ENCODE measurements at places on chromosomes 3 and 15. TPM values are rescaled to one million over a fixed set of nuclear protein-coding genes. Genes with fewer than 3 reads are reported as not detected.
A peak's percentile ranks its signal among the peaks of the same experiment; 100 is the strongest.

DNA sequence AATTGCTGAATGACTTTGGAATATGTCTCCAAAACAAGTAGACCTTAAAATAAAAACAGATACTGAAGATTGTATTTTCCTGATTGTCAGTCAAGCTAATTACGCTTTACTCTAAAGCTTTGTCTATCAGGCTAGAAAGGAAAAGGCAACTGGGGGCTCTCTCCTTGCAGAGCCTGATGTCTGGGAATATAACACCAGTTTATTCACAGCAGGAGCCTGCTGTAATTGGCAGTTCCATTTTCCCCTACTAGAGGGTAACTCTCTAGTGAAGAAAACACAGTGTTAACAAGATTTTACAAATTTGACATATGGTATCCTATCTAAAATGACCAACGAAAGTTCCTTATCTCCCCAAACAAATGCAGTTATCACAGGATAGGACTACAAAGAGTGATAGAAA is 158.8 kb downstream of the PDZRN3 start:
- no peak for DNase-seq

DNA sequence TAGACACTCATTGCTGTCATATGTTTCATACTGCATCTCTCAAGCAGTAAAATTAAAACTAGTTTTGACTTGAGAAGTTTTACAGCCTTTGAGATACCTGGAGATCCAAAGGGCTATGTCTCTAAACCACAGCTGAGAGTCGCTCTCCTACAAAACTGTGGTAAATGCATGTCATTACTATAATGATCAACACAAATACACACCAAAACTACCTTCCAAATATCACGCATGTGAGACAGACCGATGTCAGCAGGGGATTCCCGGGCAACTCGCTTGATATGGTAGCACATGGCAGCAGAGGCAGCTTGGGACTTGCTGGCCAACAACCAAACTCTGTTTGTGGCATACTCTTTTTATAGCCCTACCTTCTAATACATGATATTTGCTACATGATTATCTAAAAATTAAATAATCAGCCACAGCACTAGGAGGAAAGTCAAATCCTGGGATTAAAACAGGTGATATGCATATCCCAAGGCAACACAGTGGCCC is 56.3 kb downstream of the PDZRN3 start:
- DNase-seq: no peak

DNA sequence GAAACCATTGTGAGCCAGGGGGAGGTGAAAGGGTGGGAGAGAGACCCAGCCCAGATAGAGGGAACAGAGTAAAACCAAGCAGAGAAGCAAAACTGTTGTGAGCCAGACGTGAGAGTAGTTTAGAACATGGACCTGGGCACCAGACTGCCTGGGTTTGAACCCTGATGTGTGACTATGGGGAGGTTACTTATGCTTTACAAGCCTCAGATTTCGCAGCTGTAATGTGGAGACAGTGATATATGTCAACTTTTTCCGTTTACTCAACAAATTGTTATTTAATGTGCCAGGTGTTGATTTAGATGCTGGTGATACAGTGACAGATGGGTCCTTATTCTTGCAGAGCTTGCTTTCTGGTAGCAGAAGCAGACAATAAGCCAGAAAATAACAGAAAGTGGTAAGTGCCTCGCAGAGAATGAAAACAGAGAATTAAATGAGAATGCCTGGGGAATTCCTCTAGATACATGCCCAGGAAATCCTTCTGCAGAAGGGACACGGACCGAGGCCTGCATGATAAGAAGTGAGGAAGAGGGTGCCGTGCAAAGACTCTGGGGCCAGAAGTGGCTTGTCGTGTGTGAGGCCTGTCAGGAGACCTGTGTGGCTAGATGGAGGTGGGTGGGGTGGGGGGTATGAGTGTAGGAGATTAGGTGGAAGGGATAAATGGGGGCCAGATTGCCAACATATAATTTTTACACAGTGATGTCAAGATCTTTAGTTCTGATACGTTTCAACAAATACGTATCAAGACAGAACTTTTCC is 15.0 kb downstream of the KAT2B start:
- no peak for DNase-seq

DNA sequence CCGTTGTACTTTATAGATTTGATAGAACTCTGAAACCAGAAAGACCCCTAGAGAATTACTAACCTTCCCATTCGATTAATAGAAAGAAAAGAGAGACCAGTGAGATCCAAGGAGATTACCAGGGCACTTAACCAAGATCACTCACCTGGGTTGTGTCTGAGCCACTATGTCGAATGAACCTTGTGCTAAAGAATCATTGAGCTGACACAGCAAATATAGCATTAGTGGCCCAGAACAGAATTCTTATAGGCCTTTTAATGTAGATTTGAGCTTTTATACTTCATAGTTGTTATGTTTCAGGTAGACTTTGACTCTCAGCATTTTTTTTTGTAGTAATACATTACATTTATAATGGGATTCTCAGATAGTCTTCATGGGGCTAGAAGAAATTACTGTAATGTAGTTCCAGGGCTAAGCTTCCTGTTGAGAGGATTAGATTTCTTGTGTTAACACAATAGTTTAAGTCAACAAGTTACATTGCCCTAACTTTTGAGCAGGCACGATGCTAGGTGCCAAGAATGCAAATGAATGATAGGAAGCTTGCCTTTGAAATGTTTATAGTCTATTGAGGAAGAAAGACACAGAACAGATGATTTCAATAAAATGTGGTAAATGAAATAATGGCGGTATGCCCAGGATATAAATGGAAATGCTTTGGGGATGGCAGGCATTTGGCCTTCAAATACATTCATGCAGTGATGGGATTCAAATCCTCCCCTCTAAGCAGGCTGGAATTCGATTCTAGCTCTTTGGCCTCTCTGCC is 24.4 kb upstream of the ABHD10 start:
- DNase-seq: no peak

DNA sequence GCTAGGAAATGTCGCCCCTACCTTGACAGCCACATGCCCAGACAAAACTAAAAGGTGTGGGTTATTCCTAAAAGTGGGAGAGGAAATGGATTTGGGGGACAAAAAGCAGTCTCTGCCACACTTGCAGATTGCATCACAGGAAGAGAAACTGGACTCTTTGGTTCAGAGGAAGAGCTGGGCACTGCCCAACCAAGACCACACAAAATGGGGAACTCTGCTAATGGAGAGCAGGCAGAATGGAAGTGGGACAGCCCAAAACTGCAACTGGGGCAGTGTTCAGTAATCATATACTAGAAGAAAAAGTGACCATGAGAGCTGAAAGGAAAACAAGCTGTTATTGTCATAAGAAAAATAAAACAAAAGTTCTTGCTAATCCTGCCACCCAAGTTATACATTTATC is 138.9 kb upstream of the FRMD4B start:
- no peak for DNase-seq

DNA sequence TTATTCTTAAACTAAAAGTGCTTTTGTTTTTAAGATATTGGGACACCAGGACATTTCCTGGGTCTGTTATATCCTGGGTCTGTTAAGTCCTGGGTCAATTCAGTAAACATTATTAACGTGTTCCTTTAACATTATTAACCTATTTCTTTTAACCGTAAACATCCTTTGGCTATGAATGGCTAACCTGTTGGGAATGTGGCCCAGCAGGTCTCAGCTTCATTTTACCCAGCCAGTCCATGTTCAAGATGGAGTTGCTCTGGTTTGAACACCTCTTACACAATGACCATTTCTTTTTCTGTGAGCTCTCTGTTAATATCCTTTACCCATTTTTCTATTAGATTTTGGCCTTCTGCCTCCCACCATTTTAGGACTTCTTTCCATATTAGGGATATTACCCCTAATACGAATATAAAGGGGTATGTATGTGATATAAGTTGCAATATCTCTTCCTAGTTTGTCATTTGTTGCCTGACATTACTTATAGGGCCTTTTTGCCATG is 88.9 kb upstream of the NEDD4 start:
- no peak for DNase-seq

The B3GNT5 gene
- total RNA-seq: 30.3 TPM

GRCh38 chr3:175260145-175260794 is 401.1 kb downstream of the NAALADL2 start:
- no peak for DNase-seq

DNA sequence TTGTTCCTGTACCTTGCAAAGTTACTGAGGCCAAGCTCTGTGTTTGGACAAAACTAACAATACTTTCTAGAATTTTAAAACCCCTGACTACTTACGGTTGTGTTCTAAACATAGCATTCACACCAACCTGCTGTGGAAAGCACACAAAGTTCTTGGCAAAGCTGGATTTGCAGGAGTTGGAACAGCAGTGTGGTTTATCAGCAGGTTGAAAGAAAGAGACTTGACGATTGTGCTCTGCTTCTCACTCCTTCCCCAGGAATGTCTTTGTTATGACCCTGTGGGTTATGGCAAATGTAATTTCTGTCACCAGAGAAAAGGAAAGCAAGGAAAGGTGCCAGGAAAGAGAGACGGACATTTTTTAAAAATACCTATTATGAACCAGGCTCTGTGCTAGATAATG is 165.5 kb upstream of the TGFBR2 start:
- DNase-seq: no peak

- no peak for DNase-seq
Observed at GRCh38 chr3:154085071-154085470, 36.1 kb upstream of the ARHGEF26 start.

- peak; percentile 40 for DNase-seq
Observed at GRCh38 chr3:195076981-195077610, 193.9 kb downstream of the XXYLT1 start.

The FOXB1 gene
- not detected for total RNA-seq

The GP5 gene
- 0.09 TPM for total RNA-seq

The KNSTRN gene
- total RNA-seq: 6.4 TPM

DNA sequence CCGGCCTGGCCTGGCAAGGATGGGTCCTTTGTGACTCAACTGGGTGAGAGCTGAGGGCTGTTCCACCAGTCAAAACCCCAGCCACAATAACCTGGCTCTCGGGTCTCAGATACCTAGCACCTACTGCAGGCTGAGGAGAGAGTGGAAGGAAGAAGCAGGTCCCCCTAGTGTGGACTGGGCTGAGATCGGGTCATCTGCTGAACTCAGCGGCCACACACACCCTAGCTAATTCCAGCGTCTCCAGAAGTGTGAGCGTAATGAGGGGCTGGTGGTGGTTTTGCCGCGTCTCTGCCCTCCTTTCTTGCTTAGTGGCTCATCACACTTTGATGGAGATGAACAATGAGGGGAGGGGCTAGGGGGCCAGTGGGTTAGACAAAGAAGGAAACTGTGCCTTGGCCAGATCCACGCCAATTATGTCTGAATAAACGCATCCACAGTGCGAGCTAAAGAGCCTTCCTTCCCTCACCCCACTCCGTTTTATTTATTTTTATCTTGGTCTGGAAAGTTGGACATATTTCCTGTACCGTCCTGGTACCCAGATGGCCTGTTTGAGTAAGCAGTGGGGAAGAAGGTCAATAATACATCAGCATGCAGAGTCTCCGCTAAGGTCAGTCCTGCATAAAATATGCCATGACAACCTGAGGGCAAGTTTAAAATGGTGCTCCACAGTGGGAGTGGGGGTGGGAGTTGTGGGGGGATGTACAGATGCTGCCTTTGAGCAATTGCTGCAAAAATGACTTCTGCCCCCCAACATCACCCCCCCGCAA is 370.0 kb downstream of the WDR72 start:
- no peak for DNase-seq

The C3orf85 gene
- total RNA-seq: not detected

DNA sequence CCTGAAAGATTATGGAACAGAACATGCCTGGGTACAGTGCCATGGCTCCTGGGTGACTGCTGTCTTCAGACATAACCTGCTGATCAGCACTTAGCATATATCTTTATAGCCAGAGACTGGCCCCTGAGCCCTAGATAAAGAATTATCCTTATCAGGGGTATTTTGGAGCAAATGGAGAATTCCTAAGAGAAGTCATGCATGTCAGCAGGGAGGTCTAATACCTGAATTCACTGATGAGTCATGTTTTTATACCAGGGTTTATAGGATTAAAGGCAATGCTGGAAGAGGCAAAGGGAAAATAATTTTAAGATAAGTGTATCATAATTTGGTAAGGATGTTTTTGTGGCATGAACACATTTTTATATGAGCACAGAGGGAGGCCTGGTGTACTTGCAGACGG is 159.8 kb downstream of the ADAMTSL3 start:
- DNase-seq: no peak

GRCh38 chr3:113684271-113684819 is 12.1 kb downstream of the USF3 start:
- DNase-seq: no peak

DNA sequence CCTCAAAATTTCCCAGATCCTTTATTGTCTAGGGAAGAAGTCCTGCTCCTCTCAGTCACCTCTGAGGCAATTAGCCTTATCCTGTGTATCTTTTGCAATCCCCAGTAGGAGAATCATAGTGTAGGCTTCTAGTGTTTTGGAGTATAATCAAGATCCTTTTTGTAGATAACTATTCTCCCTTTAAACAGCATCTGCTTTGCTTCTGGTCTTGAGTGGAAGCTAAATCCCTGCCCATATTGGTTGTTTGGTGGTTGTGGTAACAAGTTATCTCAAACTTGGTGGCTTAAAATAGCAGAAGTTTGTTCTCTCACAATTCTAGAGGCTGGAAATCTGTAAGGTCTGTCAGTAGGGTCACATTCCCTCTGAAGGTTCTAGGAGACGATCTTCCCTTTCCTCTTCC is 217.5 kb upstream of the RASGRP1 start:
- DNase-seq: no peak

The ARGFX gene
- total RNA-seq: not detected

DNA sequence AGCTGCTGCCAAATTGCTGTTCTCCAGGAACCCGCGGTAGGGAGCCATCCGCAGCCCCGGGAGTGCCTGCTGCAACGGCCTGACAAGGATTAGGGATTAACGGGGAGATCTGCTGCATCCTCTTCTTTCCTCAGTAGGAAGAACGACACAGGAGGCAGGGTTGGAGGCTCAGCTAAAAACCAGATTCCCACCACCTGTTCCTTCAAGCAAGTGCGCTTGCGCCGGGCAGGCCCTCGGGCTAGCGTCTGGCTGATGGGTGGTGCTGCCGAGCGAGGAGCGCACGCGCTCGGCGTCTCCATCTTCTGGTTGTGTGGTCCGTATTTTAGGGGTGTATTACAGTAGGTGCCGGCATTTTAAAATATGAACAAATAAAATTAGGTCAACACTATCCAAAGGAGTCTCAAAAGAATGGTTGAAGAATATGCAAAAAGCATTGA is 25.4 kb upstream of the SLC25A26 start:
- DNase-seq: peak; percentile 61

DNA sequence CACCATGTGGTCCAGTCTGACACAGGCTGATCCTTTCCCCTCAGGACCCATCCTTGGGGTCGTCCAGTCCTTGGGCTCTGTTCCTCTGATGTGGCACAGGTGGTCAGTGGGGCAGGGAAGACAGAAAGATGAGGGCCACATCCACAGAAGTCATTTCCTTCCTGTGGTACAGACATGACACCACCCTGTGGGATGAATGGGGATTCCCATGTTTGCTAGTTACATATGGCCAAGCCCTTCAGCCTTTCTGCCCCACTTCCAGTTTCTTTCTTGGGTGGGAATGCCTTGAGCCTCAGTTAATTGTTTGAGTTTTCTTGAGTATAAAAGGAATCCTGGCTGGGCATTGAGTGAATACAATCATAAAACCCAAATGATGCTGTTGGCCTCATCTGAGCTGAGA is 284.7 kb upstream of the CTDSPL start:
- no peak for DNase-seq

The COL6A5 gene
- total RNA-seq: not detected

The GHRL gene
- total RNA-seq: 2.1 TPM
